ENCODE measurements at places on chromosomes 12 and 14.
A peak's percentile ranks its signal among the peaks of the same experiment; 100 is the strongest.

DNA sequence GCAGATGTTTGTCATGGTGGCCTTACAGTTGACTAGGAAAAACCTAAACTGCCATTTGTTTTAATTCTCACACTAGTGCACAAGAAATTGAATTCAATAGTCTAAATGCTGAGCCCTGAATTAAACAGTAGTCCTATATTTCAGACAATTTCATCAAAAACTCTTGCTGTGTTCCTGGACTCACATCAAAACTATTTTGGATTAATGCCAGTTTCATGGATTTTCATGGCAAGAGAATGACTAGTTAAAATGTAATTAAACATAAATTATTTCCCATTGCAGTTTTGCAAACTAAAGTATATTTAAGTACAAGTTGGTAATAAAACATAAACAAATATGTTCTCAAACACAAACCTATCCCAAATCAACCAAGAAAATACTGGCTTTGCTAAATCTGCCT is 468.0 kb upstream of the PRICKLE1 start:
- no peak overlapping the region for H3K27ac ChIP-seq
- no peak for DNase-seq
- no peaks in the 10 kb centered on the region for H3K4me1 ChIP-seq
- H3K36me3 ChIP-seq: no peaks in the 10 kb centered on the region

- no peak overlapping the region for H3K4me3 ChIP-seq
- no peaks in the 10 kb centered on the region for H3K4me1 ChIP-seq
- no peaks in the 10 kb centered on the region for H3K27me3 ChIP-seq
- H3K36me3 ChIP-seq: peaks cover 7% of the 10 kb centered on the region
- H3K27ac ChIP-seq: no peak overlapping the region
Observed at GRCh38 chr12:109446869-109447268, 30.2 kb downstream of the KCTD10 start.

DNA sequence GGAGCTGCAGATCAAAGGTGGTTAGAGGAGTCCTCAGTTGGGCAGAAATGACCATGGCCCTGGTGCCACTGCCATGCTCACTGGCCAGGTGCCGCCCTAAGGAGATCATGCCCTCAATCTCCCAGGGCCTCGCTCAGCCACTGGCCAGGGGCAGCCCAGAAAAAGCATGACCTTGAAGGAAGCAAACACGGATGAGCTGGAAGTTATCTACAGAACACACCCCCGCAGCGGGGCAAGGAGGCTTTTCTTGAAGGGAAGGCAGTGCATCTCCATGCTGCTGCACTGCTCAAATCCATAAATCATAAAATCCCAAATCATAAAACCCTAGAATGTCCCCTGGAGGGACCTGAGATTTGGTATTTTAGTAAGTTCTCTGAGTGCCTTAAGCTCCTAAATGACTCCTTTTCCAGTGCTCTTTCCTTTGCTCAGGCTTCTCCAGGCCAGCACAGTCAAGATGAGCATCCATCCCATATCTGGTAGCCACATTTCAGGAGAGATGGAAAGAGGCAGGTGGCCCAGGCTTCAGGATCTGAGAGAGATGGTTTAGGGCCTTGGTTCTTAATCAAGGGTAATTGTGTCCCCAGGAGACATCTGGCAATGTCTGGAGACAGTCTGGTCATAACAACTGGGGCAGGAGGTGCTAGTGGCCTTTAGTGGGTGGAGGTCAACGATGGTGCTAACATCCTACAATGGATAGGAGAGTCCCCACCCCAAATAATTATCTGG is 217.3 kb downstream of the RBM19 start:
- no peak overlapping the region for H3K27ac ChIP-seq
- H3K27me3 ChIP-seq: peaks cover 9% of the 10 kb centered on the region
- no peak for DNase-seq
- H3K36me3 ChIP-seq: no peaks in the 10 kb centered on the region
- H3K4me1 ChIP-seq: no peaks in the 10 kb centered on the region

DNA sequence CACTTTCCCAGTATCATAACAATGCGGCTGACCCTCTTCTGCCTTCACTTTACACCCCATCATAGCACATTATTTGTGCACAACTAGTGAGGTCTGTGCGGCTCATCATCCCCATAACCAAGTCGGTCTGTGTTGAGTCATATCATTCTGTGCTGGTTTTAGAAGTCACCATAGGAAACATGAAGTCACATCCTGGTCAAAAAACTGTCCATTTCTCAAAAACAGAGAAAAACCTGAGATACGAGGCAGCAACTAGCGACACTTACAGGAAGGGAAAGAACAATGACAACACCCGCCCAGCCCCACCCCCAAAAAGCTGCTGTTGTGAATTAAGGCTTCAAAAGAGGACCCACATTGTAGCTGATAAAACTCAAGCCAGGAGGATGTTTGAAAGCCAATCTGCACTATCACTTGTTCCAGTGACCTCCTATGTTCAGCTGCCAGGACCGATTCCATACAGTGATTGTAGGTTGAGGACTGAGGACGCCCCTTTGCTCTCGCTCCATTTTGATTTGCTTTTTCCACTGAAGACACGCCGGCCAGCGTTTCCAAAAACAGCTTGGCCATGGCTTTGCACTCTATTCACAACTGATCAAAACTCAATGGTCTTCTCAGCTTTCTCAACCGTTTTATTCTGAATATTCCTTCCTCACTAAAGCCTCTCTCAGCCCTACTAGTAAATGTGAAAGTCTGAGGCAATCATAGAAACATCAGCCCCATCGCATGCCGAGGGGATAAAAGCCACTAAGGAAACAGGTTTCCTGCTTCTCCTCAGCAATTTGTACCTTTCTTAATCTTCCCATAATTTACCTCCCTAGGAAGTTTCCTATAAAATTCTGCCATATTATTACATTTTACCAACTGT is 87.5 kb downstream of the DUSP16 start:
- H3K4me3 ChIP-seq: no peak overlapping the region
- H3K27ac ChIP-seq: no peak overlapping the region
- DNase-seq: peak; percentile 26
- no peaks in the 10 kb centered on the region for H3K27me3 ChIP-seq

- peak overlapping the region; percentile 93 for H3K4me3 ChIP-seq
- no peak for DNase-seq
- no peaks in the 10 kb centered on the region for H3K27me3 ChIP-seq
- peak overlapping the region; percentile 11 for H3K27ac ChIP-seq
- H3K4me1 ChIP-seq: peaks cover 6% of the 10 kb centered on the region
Observed at GRCh38 chr12:65825507-65826352, 1.4 kb downstream of the HMGA2 start.

GRCh38 chr14:71220462-71220861 is 313.2 kb downstream of the PCNX1 start:
- no peak overlapping the region for H3K27ac ChIP-seq
- peaks cover 4% of the 10 kb centered on the region for H3K4me1 ChIP-seq
- H3K4me3 ChIP-seq: no peak overlapping the region
- no peak for DNase-seq
- no peaks in the 10 kb centered on the region for H3K36me3 ChIP-seq

- no peaks in the 10 kb centered on the region for H3K4me1 ChIP-seq
- DNase-seq: no peak
- H3K4me3 ChIP-seq: no peak overlapping the region
- H3K36me3 ChIP-seq: peaks cover 34% of the 10 kb centered on the region
- H3K27ac ChIP-seq: no peak overlapping the region
Observed at GRCh38 chr12:56998981-56999380, 7.4 kb downstream of the ZBTB39 start.

DNA sequence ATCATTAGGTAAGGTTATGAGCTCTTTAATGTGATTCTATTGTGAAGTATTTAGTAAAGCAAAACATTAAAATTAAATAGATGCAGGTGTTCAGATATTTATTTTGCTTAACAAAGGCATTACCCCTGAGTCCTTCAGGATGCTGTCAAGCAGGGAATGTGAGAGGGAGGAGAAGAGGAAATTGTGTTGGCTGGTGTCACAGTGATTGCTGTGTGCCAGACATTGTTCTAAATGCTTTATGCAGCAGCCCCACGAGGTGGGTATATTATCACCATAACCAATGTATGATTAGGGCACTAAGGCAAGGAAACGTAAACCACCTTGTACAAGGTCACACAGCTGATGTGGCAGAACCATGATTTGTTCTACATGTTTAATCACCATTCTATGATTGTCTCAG is 80.1 kb downstream of the STAB2 start:
- no peak for DNase-seq
- no peaks in the 10 kb centered on the region for H3K36me3 ChIP-seq
- H3K27ac ChIP-seq: no peak overlapping the region
- peaks cover 4% of the 10 kb centered on the region for H3K4me1 ChIP-seq
- no peaks in the 10 kb centered on the region for H3K27me3 ChIP-seq
- H3K4me3 ChIP-seq: no peak overlapping the region

DNA sequence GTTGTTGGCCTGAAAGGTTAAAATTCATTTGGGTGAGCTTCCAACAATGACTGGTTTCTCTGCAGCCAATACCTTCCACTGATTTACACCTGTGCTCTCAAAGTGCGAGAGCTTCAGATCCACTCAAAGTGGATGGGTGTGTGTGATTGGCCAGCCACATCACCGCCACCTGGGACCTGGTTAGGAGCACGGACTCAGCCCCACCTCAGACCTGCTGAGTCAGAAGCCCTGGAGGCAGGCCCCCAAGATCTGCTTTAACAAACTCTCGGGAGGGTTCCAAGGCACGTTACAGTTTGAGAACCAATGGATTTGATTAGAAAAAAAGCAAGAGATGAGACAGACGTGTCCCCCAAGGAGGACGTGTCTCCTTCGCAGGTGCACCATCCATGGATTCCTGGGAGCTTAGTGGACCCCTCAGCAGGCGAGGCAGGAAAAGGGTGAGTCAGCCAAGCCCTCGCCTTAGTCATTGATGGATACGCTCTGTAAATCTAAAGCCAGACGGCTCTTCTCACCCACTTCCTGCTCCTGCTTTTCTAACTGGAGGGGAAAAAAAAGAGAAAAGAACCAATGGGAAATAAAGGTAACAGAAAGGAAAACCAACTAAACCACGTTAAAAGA is 24.5 kb downstream of the FZD10 start:
- peaks cover 2% of the 10 kb centered on the region for H3K27me3 ChIP-seq
- no peak for DNase-seq
- no peak overlapping the region for H3K27ac ChIP-seq
- H3K36me3 ChIP-seq: no peaks in the 10 kb centered on the region
- H3K4me3 ChIP-seq: no peak overlapping the region

DNA sequence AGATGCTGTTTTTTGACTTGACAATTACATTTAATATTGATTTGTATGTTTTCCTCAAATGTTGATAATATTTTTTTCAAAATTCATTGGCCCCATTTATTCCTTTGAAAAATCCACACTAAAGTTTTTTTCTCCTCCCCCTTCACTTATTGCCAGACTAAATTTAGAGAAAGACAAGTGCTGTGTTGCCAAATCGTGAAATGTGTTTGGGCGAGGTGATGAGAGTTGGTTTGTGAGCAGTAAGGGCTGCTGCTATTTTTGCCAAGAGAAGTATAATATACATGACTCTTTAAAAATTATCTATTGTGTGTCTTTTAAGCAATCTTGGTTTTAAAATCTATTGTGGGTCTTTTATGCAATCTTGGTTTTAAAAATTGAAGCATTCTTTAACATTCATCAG is 188.9 kb downstream of the PPFIA2 start:
- H3K4me3 ChIP-seq: no peak overlapping the region
- H3K4me1 ChIP-seq: no peaks in the 10 kb centered on the region
- H3K27me3 ChIP-seq: no peaks in the 10 kb centered on the region
- no peak overlapping the region for H3K27ac ChIP-seq
- no peak for DNase-seq

DNA sequence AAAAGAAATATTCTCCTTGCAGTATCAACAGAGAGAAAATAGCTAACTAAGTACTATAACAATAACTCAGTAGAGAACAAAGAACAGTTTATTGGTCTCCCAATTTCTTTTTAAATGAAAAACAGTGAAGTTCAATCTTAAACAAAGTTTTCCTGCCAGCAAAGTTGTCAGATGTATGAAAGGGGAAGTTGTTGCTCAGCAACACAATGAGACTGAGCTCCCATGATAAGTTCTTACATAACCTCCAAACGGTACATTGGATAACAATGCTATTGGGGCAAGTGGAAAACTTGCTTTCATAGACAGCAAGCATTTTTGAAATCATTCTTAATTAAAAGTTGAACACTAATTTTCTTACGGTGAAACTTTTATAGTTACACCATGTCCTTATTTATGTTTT is 94.9 kb downstream of the ALG10B start:
- no peaks in the 10 kb centered on the region for H3K27me3 ChIP-seq
- no peak overlapping the region for H3K4me3 ChIP-seq
- no peaks in the 10 kb centered on the region for H3K36me3 ChIP-seq

DNA sequence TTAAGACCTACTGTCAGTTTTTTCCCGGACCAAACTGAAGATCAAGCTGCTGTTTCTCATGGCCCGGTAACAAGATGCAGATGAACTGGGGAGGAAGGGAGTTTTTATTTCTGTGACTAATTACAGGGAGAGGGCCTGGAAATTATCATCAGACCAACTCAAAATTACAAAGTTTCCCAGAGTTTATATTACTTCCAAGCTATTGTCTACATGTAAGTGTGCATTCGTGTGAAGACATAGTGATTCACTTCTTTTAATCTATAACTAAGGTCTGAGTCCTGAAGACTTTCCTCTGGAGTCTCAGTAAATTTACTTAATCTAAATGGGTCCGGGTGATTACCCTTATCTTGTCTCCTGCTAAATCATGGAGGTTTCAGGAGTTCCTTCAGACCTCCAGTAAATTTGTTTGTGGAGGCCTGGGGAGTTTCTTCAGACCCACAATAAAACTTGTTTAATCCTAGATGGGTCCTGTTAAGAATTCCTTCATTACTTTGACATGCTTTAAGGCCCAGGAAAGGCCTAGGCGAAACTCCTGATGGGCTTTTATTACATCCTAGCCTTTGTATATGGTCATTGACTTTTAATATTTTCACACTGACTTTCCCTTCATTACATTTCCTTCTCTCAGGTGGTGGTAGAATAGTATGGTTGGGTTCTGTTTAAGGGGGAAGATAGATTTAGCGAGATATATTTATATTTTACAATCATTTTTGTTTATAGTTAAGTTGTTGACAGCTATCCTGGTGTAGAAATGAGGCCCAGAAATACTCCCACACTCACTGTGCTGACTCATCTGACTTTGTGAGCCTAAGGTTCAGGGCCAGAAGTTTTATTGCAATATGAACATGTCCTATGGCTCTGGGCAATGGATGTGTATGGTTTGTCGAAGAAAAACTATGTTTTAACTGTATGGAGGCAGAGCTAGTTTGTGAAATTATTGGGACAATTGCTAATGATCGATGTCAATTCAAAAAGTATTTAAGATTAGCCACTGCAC is 627.0 kb upstream of the FBXO33 start:
- H3K4me3 ChIP-seq: no peak overlapping the region
- no peaks in the 10 kb centered on the region for H3K36me3 ChIP-seq
- no peaks in the 10 kb centered on the region for H3K27me3 ChIP-seq
- no peak for DNase-seq
- H3K4me1 ChIP-seq: no peaks in the 10 kb centered on the region

- H3K27ac ChIP-seq: no peak overlapping the region
- no peaks in the 10 kb centered on the region for H3K27me3 ChIP-seq
- H3K4me1 ChIP-seq: peaks cover 3% of the 10 kb centered on the region
- H3K36me3 ChIP-seq: peaks cover 16% of the 10 kb centered on the region
- no peak overlapping the region for H3K4me3 ChIP-seq
Observed at GRCh38 chr14:54535126-54535525, 25.4 kb downstream of the CGRRF1 start.

Data from H1 (cell line).